Activated naive CD4-positive, alpha-beta T cell treated with anti-CD3 and anti-CD28 coated beads for 36 hours (primary cell): ENCODE measurements at places on chromosomes 12 and 14. TPM values are rescaled to one million over a fixed set of nuclear protein-coding genes. Genes with fewer than 3 reads are reported as not detected.
A peak's percentile ranks its signal among the peaks of the same experiment; 100 is the strongest.

DNA sequence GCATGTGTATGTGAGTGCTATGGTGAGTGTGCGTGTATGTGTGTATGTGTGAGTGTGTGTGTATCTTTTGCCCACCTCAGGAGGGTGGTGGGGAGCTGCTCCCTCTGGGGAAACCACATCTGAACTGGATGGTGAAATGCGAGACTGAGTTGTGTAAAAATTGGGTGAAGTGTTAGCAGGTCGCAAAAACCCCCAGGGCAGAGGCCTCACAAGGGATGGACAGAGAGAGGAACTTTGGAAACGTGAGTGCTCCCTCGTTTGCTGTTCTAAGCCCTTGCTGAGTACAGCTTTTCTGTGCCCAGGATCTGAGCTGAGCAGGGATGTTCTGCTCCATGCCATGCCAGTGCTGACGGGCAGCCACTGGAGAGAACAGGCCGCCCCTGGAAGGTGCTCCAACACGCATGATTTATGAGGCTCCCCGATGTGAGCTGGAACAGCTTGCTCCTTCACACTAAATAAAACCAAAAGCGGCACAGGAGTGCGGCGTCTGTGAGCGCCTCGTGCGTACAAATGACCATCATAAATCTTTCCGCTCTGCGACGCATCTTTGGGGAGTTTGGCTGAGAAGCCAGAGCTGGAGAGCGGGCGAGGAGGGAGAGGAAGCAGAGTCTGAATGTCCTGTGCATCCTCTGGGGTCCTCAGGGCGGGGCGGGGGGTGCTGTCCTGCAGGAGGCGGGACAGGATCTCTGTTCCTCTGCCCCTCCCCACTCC, 14.1 kb upstream of the GALNT9 start:
- no peak for DNase-seq

DNA sequence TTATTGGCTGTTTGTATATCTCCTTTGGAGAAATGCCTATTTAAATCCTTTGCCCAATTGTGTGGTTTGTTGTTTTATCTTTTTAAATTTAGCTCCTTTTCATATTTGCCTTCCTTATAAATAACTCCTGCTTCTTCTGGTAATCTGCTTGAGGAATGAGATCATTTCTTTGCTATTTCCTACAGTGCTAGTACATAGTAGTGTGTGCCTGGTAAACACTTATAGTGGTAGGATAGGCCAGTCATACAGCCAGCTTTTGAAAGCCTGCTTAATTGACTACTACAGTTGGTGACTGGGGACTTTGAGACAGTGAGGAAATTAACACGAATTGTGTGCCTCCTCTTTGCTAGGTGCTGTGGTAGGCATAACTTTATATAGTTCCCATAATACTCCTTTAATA, 68.7 kb downstream of the BORCS5 start:
- DNase-seq, result no peak

- no peak for DNase-seq
Measured at GRCh38 chr12:68425998-68426397, 93.8 kb upstream of the MDM1 start.

GRCh38 chr12:131223791-131224225, 270.1 kb downstream of the ADGRD1 start:
- DNase-seq, result no peak

DNA sequence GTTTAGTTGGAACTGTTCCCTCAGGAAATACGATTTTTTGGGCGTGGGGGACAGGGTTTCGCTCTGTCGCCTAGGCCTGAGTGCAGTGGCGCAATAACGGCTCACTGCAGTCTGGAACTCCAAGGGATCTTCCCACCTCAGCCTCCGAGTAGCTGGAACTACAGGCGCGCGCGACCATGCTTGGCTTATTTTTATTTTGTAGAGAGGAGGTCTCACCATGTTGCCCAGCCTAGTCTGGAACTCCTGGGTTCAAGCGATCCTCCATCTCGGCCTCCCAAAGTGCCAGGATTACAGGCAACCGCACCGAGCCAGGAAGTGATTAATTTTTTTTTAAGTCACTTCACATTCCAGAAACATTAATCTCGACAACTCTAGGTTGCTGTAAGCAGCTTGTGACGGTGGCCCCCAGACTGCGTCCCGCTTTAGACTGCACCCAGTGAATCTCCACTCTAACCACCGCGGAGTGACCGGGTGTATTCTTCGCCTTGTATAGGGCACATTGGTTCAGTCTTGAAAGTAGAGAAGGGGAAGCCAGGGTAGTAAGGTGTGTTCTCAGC, 830 bp upstream of the MIS18BP1 start:
- no peak for DNase-seq

- DNase-seq, result no peak
Measured at GRCh38 chr14:99745307-99745951, 47.8 kb upstream of the EML1 start.

DNA sequence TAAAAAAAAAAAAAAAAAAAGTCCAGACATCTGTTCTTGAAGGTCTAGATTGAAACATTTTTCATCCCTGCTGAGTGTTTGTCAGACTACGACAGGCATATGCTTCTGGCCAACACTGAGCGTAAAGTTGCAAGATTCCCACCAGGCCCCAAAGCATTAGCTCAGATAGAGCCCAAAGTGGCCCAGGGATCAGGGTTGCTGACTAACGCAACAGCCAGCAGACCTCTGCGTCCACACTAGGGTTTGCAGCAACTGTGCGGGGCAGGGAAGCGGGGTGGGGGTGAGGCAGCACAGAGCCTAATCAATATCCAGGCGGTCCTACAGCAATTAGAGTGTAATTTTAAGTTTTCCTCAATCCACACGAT, 55.7 kb downstream of the SSH1 start:
- no peak for DNase-seq

DNA sequence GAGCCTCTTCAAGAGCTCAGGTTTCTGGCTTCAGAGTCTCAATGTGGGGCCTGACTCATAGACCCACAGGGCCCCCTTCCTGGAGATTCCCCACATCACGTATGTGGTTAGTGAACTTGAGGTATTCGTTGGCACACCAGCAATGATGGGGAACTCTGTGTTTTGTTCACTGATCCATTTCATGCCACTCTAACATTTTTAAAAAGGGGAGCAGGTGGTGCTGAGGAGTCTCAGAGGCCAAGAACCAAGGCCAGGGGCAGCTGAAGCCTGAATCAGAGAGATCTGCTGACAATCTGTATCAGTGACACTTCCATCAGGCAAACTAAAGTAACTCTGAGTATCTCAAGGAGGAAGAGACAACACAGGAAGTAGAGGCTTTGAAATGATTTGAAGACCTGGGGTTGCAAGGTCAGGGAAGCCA, 323.4 kb downstream of the VRK1 start:
- peak; percentile 86 for DNase-seq

- DNase-seq, result no peak
Measured at GRCh38 chr12:104858611-104859543, 99.2 kb downstream of the SLC41A2 start.

GRCh38 chr12:27814851-27815591, 35.0 kb upstream of the MANSC4 start:
- no peak for DNase-seq

DNA sequence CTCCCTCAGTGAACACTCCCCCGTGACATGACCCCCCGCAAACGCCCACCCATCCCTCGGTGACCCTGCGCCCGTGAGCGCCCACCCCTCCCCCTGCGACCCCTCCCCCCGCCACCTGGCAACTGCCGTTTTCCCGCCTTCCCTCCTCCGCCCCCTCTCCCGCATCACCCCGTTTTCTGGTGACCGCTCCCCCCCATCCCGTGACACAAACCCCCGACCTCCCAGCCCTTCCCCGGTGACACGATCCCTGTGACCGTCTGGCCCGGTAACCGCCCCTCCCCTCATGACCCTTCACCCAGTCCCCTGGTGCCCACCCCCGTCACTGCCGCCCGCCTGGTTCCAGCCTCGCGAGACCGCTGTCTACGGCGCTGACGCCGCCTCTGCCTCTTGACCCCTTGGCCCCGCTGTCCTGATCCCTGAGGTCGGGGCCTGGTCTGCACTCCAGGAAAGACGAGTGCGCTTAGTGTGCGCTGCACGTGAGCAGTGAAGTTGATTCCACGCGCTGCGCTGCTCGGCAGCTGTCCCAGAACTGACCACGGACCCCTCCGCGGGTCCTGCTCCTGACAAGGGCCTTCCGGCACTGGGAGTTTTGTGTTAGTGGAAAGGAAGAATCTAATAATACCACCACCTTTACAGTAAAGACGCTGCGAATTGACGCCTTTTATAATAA, 59.4 kb downstream of the DDX51 start:
- DNase-seq, result peak; percentile 58

DNA sequence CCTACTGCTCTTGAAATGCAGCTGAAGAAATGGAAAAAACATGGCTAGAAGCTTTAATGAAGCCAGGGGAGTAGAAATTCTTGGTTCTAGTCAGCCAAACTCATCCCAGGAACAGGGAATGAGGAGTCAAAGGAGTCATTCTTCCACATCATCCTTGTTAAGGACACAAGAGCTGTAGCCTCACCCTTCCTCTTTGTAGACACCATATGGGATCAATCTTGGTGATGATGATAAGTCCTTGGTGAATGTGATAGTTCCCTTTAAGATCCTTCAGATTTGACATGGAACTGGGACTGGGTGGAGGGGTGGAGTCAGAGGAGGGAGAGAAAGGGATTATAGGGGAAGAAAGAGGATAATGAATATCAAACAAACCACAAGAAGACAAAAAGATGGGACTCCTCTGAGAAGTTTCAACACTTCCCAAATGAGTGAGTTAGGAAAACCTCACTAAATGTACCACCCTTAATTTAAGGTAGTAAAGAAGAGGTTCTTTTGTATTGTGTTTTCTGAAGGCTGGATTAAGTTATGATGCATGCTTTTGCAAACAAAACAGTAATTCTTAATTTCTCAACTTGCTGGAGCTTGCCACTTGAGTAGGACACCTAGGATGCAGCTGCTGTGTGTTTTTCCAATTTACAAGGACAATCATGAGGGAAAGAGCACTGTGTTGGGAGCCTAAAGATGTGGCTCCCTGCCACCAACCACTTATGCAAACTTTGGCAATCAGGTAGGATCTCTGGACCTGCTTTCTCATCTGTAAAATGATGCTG, 104.0 kb downstream of the WIF1 start:
- no peak for DNase-seq

The WSCD2 gene
- total RNA-seq, result not detected

The ACVRL1 gene
- total RNA-seq, result not detected

The TAS2R8 gene
- total RNA-seq, result not detected

The TOMM20L gene
- total RNA-seq, result not detected

The ANO2 gene
- not detected for total RNA-seq

The GCN1 gene
- 122 TPM for total RNA-seq

The STXBP6 gene
- not detected for total RNA-seq

The AQP6 gene
- total RNA-seq, result not detected
